Eye (tissue), 1 donor: ENCODE measurements at places on chromosomes 1 and 21.

DNA sequence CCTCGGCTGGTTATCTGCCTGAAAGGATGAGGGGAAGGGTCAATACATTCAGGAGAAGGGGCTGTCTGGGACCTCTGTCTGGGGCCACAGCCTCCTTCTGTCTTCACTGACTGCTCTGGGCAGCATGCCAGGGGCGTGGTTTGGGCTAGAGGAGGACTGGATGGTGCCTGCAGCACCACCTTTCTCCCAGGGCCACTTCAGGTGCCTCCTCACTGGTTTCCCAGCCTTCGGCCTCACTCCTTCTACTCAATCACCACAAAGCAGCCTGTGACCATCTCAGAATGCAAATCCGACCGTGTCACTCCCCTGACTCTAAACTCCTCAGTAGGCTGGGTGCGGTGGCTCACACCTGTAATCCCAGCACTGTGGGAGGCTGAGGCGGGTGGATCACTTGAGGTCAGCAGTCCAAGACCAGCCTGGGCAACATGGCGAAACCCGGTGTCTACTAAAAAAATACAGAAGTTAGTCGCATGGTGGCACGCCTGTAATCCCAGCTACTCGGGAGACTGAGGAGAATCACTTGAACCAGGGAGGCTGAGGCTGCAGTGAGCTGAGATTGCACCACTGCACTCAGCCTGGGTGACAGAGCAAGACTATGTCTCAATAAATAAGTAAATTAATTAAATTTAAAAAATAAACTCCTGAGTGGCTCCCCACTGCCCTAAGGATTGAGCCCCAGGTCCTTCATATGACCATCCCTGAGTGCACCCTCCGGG lies 50.1 kb upstream of the ECE1 start:
- DNase-seq: no peak

GRCh38 chr1:182087719-182088350 lies 26.3 kb upstream of the ZNF648 start:
- DNase-seq: no peak

GRCh38 chr1:55047611-55048010 lies 8.3 kb downstream of the PCSK9 start:
- no peak for DNase-seq

- no peak for DNase-seq
These were observed 6.0 kb downstream of the PSMB4 start for GRCh38 chr1:151405187-151405951.

- no peak for DNase-seq
These were observed 22.0 kb downstream of the PRPF38A start for GRCh38 chr1:52426371-52426770.

DNA sequence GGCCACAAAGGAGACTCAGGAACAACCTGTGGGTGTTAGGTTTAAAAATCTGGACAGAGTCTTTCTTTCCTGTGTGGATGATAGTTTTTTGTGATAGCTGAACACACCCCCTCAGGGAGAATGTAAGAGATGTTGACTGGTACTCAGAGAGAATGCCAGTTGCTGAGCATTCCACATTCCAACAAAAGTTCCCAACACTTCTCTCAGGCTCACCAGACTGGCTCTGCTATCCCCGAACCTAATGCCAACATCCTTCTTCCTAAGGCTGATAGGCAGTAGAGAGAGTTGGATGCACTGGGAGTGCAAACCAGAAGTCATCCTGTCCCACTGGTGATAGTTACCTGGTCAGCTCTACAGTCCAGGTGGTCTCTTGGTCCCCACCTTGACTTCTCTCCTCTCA lies 28.7 kb upstream of the POU2F1 start:
- no peak for DNase-seq

DNA sequence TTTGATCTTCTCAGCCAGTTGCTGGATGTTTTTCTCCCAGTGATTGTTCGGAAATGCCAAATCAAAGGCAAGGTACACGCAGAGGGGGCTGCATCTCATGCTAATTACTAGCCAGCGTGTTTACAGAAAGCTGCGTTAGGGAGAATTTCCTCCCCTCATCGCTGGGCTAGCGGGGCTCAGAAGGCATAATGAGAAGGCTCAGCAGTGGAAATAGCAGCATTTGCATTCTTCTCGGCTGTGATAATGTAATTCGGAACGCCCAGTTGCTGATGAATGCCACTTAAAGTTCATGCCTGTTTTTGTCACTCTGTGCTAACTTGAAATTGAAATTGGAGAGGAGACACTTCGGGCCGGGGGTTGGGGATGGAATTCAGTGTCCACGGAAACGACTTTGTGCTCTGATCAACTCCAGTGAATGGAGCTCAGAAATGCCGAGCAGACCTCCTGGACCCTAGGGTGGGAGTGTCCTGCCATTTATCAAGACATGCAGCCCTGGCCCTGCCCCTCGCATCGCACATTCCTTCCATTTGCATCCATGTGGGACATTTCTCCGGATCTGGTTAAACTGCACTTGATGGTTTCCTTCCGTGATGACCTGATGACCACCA lies 313.4 kb upstream of the C1orf174 start:
- DNase-seq: peak; percentile 13

- DNase-seq: no peak
These were observed 116.1 kb downstream of the DENND1B start for GRCh38 chr1:197659171-197659570.

- DNase-seq: peak; percentile 68
These were observed 16.9 kb downstream of the MTARC1 start for GRCh38 chr1:220803401-220804201.

DNA sequence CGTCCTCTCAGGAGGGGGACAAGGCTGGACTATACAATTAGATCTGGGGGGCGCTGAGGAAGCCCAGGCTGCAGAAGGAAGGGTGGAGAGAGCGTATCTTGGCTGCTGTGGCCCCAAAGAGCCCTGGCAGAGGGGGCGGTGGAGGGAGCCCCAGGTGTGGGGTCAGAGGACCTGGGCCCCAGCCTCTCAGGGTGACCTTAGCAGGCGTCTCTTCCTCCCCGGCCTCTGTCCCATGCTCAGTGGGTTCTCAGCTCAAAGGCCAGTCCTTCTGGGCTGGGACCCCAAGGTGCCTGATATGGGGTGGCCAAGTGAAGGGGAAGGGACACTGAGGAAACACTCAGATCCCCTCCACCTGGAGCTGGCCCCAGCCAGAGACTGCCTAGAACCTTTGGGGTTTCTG lies 1.8 kb downstream of the FAM131C start:
- DNase-seq: no peak

- no peak for DNase-seq
These were observed 214 bp downstream of the NCAM2 start for GRCh38 chr21:20998456-20998789.

- no peak for DNase-seq
These were observed 31.0 kb downstream of the HSD3B1 start for GRCh38 chr1:119537966-119538365.

DNA sequence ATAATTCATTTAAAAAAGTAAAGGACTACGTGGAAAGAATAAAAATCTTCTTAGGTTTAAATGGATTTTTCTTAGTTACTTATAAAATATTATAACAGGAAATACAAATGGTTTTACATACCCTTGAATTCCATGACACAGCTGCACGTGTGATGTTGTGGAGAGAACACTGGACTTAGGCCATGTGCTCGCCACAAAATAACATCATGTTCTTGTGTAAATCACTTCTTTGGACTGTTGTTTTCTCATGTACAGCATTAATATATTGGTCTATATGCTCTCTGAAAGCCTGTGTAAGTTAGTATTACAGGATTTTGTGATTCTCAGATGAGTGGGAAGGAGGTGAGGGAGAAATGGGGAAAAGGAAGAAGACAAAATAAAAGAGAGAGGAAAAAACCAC lies 228.2 kb downstream of the DNM3 start:
- no peak for DNase-seq

DNA sequence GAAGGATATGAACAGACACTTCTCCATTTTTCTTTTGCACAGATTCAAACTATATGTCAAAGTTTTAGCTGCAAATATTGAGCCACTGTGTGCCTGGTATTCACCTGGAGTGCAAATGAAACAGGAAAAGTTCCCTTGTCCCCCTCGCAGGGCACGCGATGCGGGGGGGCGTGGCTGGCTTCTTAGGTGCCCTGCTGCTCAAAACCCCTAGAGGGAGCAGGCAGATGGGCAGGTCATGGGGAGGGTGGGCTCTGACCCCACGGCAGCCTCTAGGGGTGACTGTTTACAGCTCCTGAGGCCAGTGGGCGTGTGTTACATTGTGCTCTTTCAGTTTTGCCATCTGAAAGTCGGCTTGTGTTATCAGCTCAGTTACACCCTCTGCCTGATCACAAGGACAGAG lies 931.2 kb upstream of the B3GALT2 start:
- no peak for DNase-seq

GRCh38 chr1:236149003-236149595 lies 6.8 kb downstream of the GPR137B start:
- peak; percentile 83 for DNase-seq

- DNase-seq: no peak
These were observed 51.6 kb downstream of the MROH9 start for GRCh38 chr1:170986901-170987300.

DNA sequence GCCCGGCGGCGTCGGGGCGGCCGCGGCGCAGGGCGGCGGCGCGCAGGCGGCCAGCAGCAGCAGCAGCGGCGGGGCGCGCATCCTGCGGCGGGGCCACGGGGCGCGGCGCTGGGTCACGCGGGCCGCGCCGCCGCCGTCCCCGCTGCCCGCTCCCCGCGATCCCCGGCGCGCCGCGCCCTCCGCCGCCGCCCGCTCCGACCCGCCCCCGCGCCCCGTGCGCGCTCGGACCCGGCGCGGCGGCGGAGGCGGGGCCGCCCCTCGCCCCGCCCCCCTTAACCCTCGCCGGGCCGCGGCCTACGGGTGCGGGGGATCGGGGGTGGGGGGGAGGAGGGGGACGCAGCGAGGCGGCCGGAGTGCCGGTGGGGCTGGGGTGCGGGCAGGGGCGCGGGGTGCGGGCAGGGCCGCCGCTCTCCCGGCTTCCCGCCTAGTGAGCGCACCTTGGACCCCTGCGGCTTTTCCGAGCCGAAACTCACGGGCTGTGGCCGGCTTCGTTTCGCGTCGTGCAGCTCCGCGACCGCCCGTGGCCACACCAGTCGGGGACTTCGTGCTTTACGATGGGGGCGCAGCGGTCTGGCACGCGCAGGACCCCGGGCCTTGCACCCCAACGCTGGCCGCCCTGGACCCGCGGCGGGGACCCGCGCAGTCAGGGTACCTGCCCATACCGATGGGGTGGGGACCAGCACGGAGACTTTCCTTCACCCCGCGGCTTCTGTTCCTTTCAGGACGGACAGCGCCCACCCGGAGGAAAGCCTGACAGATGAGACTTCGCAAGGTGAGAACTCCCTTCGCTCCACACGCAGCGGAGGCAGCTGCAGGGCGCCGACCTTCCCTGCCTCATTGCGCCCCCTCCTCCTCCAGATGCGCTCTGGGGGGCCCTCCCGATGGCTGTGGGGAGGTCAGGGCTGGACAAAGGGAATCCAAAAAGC lies at the start of gene FNDC10:
Gene FNDC10, minus strand, starts transcription at position 201 of the 926 bp plus-strand sequence. Its CDS starts 120 bp downstream, at position 81.
- no peak for DNase-seq

- DNase-seq: no peak
These were observed 307.2 kb downstream of the HHIPL2 start for GRCh38 chr1:222240536-222241181.

DNA sequence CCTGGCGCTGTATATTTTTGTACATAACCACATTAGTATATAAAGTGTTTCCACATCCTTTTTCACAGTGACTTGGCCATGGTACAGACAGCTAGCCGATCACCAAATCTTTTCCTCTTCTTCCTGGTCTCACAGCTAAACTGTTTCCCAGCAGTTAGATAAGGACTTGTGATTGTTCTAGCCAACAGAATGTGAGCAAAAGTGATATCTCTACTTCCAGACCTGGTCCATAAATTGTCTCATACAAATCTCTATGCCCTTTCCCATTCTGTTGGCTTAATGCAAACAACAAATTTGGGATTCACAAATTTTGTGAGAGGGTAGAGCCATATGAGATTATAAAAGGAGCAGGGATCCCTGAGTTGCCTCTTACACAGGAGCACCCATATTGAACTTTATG lies 19.5 kb downstream of the PAFAH2 start:
- no peak for DNase-seq
